ENCODE measurements at places on chromosomes 6 and 20.

- no peak for DNase-seq
These were observed 30.0 kb upstream of the RALY start for GRCh38 chr20:33963751-33964150.

GRCh38 chr6:25155211-25155610 lies 124.0 kb upstream of the CARMIL1 start:
- DNase-seq, result no peak

DNA sequence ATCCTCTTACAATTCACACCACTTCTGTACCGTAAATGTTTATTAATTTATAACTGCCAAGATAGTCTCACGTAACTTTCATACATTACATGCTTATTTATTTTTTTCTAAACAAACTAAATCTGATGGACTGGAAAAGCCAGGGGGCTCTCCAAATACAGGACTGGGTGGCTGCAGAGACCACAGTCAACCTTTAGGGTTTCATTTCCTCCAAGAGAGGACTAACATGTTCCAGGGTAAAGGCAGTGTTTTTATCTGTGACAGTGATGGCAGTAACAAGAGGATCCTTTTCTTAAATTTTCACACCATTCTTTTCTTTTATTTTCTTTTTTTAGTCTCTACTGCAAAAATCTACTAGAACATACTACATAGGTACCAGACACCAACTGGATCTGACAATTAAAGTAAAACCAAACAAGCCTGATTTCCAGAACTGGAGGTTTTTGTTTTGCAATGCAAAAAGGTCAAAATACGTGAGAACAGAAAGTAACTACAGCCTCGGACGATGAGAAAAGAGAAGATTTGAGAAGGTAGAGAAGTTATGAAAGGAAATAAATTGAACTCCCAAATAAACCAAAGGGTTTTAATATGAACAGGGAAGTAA lies 1.2 kb downstream of the LMBRD1 start:
- DNase-seq, result no peak

DNA sequence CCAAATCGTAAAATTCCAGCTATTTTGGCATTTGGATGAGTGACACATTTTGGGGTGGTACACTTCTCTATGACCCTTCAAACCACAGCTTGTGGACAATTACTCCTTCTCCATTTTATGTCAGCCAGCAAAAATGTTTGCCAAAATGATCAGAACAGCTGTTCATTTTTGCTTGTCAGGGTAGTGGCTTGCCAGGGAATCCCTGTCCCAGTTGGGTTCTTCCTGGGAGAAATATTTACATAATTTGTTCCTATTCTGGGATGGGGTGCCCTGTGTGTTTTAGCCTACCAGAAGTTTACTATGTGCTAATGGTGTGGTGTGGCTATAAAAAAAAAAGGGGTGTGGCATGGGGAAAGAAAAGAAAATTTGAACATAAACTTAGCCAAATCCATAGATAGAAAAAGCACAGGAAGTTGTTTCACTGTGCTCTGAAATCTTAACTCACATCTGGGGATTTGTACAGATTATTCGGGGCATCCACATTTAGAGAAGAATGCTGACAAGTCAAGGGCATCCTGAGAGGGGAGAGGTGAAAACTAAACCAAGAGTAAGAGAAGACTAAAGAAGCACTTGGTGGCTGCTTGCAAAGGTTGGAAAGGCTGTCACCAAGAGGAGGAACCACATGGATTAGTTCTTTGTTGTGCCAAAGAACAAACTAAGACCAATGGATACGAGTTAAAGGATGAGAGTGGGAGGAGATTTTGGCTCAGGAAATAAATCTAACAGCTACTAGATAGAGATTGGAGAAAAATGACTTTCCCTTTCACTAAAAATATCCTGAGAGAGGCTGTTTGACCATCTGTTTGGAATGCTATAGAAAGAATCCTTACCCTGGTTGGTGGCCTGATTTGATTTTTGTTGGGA lies 55.2 kb upstream of the RBM24 start:
- no peak for DNase-seq

GRCh38 chr6:105317607-105318533 lies 85.0 kb downstream of the PREP start:
- no peak for DNase-seq

DNA sequence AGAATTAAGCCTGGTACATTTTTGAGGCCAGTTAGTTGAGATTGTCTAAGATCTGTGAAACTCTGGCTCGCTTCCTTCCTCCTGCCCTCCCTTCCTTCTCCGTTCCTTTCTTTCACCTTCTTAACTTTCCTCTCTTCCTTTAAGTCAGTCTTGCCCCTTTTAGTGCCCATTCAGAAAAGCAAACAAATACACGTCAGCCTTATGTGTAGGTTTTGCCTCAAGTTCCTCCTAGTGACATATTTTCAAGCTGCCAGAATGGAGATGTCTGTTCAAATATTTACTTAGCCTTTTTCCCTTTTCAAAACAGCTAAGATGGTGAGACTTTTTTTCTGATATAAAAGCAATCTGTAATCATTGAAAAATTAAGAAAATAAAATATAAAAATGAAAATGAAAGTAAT lies 178.4 kb downstream of the FARS2 start:
- DNase-seq, result no peak

GRCh38 chr6:28489366-28490204 lies 26.0 kb downstream of the GPX6 start:
- peak; percentile 22 for DNase-seq

DNA sequence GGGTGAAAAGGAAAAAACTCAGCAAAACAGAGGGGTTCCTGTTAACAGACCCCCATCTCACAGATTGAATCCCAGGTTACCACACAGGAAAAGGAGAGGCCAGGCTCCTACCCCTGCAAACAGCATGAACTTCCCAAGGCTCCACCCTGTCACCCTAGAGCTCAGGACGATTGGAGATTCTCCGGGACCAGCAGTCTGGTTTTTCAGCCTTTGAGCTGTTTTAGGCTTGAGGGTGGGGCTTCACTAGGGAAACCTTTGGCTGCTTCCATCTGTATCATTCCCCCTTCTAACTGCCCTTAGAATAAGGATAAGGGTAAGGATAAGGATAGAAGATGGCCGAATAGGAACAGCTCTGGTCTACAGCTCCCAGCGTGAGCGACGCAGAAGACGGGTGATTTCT lies 16.0 kb downstream of the C6orf58 start:
- DNase-seq, result no peak

DNA sequence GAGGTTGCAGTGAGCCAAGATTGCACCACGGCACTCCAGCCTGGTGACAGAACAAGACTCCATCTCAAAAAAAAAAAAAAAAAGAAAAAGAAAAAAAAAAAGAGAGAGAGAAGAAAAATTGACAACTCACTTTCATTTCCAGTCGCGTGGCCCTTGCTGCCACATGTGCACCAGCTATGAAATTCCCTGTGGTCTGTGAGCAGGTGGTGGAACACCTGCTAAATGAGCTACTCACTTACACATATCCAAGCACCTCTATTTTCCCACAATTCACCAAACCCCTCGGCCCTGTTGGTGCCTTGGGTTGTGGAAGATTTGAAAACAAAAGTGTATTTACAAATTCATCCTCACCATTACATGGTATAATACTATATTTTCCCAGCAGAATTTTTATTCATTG lies 105.2 kb upstream of the ASF1A start:
- no peak for DNase-seq
